CD4-positive, alpha-beta T cell (primary cell): ENCODE measurements at places on chromosomes 3 and 15.
A peak's percentile ranks its signal among the peaks of the same experiment; 100 is the strongest.

GRCh38 chr15:98772895-98773294 is 124.6 kb downstream of the IGF1R start:
- no peaks in the 10 kb centered on the region for H3K27me3 ChIP-seq
- peaks cover 19% of the 10 kb centered on the region for H3K4me1 ChIP-seq
- H3K27ac ChIP-seq: no peak overlapping the region

- H3K27me3 ChIP-seq: no peaks in the 10 kb centered on the region
- H3K4me1 ChIP-seq: peaks cover 89% of the 10 kb centered on the region
- H3K4me3 ChIP-seq: no peak overlapping the region
- no peak for DNase-seq
- H3K36me3 ChIP-seq: peaks cover 29% of the 10 kb centered on the region
Measured at GRCh38 chr3:51673181-51673801, 2.2 kb downstream of the TEX264 start.

DNA sequence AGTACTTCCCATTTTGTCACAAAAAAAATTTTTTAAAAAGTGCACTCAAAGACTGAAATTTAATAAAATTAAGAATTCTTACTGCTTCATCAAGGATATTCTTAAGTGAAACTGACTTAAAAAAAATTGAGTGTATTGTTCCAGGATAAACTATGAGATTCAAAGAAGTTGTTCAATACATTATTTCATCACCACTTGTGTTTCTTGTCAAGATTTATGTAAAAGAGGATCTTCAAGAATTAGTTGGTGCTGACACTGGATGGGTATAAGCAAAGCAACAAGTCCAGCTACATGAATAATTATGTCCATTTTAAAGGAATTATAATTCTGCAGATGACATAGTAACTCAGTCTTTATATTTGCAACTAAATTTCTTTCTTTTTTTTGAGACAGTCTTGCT is 4.3 kb upstream of the AP4E1 start:
- H3K4me3 ChIP-seq: no peak overlapping the region
- no peaks in the 10 kb centered on the region for H3K27me3 ChIP-seq
- DNase-seq: no peak
- H3K4me1 ChIP-seq: peaks cover 5% of the 10 kb centered on the region

- no peak for DNase-seq
- no peak overlapping the region for H3K27ac ChIP-seq
- H3K4me3 ChIP-seq: no peak overlapping the region
Measured at GRCh38 chr3:5214352-5214751, 26.8 kb downstream of the EDEM1 start.

DNA sequence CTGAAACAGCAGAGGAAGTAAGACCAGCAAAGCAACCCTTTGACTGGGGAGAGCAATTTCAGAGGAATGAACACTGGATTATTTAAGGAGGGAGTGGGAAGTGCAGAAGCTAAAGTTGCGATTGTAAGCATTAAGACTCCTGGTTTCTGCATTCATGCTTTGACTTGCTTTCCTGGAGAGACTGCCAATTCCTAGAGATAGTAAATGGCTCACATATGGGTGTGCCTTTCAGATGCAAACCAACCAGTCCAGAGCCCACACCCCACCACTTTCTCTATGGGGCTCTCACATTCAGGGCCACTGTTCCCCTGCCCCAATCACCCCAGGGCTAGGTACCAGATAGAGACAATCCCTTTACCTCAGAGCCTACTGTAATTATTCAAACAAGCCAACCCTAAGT is 200.9 kb upstream of the EIF1B start:
- no peak overlapping the region for H3K27ac ChIP-seq
- H3K36me3 ChIP-seq: no peaks in the 10 kb centered on the region
- H3K27me3 ChIP-seq: no peaks in the 10 kb centered on the region
- H3K4me3 ChIP-seq: no peak overlapping the region
- no peaks in the 10 kb centered on the region for H3K4me1 ChIP-seq

- H3K27ac ChIP-seq: no peak overlapping the region
- no peaks in the 10 kb centered on the region for H3K4me1 ChIP-seq
- no peaks in the 10 kb centered on the region for H3K27me3 ChIP-seq
Measured at GRCh38 chr3:40691452-40691861, 166.7 kb downstream of the ZNF621 start.

- no peaks in the 10 kb centered on the region for H3K27me3 ChIP-seq
- DNase-seq: no peak
- H3K36me3 ChIP-seq: no peaks in the 10 kb centered on the region
- no peaks in the 10 kb centered on the region for H3K4me1 ChIP-seq
Measured at GRCh38 chr3:23489300-23490158, 286.4 kb downstream of the UBE2E2 start.

- no peak overlapping the region for H3K27ac ChIP-seq
- no peaks in the 10 kb centered on the region for H3K4me1 ChIP-seq
- H3K36me3 ChIP-seq: no peaks in the 10 kb centered on the region
Measured at GRCh38 chr15:92083190-92083589, 229.7 kb downstream of the SLCO3A1 start.

DNA sequence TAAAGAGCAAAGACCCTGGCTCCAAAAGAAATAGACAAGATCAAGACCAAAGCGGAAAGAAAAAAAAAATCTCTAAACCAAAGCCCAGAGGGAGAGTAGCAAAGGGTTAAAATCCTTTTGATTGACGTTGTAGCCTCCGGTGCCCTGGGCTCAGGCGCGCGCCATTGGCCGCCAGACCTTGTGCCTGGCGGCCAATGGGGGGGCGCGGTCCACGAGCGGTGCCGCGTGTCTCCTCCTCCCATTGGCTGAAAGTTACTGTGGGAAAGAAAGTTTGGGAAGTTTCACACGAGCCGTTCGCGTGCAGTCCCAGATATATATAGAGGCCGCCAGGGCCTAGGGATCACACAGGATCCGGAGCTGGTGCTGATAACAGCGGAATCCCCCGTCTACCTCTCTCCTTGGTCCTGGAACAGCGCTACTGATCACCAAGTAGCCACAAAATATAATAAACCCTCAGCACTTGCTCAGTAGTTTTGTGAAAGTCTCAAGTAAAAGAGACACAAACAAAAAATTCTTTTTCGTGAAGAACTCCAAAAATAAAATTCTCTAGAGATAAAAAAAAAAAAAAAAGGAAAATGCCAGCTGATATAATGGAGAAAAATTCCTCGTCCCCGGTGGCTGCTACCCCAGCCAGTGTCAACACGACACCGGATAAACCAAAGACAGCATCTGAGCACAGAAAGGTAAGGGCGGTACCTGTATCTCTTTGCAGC is at the start of gene HES1:
TSS of gene HES1 (plus strand) at position 343 of the 713 bp plus-strand sequence. CDS start at position 576, 233 bp downstream.
- H3K27me3 ChIP-seq: peaks cover 63% of the 10 kb centered on the region
- peak within 1 kb of the TSS; percentile 47 for H3K4me3 ChIP-seq
- H3K4me1 ChIP-seq: peaks cover 56% of the 10 kb centered on the region
- H3K27ac ChIP-seq: no peak within 1 kb of the TSS

DNA sequence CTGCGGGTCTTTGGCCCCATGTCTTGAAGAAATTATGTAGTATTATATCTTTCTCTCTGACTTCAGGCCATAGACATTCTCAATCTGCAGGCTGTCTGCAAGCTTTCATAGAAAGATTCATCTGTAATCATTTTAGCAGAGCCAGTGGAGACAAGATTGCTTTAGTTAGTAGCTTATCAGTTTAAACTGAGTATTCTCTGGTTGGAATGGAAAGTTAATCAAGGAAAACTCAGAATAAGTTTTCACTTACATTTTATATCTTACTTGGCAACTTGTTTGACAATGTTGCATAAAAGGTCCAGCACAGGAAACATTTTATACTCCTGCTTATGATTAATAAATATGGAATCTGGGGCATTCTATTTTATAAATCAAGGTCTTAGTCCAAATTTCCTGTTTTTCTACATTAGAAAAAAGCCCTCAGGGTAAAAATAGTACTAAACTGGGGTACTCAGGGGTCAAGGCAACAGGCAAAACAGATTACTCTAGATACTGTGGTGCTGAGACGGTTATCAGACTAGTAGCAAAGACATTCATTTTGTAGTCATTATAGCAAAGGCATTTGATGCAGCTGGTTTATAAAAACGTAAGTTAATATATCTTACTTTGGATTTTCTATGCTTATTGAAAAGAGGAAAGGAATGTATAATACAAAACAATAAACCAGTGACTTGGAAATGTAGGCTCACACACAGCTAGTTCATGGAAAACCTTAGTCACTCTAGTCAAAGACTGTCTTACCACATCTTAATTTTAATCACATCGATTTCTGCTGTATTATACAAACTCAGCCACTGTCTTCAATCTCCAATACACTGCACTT is 45.2 kb upstream of the FILIP1L start:
- no peak overlapping the region for H3K27ac ChIP-seq
- DNase-seq: no peak
- peaks cover 4% of the 10 kb centered on the region for H3K36me3 ChIP-seq
- H3K4me3 ChIP-seq: no peak overlapping the region
- H3K4me1 ChIP-seq: no peaks in the 10 kb centered on the region

GRCh38 chr3:135576751-135577150 is 388.8 kb upstream of the PPP2R3A start:
- no peak overlapping the region for H3K4me3 ChIP-seq
- DNase-seq: no peak
- no peaks in the 10 kb centered on the region for H3K36me3 ChIP-seq
- no peaks in the 10 kb centered on the region for H3K27me3 ChIP-seq
- no peak overlapping the region for H3K27ac ChIP-seq

DNA sequence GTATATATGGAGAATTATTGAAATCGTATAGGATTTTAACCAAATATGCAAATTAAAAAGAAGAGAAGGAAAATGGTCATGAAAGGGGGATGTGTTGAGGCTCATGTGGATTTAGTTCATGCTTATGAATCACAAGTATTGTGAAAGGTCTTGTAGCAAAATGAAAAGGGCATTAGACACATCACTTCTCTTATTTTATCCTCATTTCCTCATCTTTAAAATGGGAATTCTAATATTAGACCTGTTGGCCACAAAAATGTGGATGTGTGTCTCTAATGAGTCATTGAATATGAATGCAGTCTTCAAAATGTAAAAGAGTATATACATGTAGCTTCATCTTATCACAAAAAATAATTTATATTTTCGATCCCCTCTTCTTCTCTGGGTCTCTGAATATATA is 14.9 kb upstream of the ALCAM start:
- peaks cover 37% of the 10 kb centered on the region for H3K27me3 ChIP-seq
- no peak for DNase-seq
- H3K4me1 ChIP-seq: peaks cover 8% of the 10 kb centered on the region
- no peak overlapping the region for H3K27ac ChIP-seq
- H3K4me3 ChIP-seq: no peak overlapping the region
- H3K36me3 ChIP-seq: no peaks in the 10 kb centered on the region

- H3K27me3 ChIP-seq: peaks cover 7% of the 10 kb centered on the region
- H3K27ac ChIP-seq: no peak overlapping the region
- H3K4me1 ChIP-seq: no peaks in the 10 kb centered on the region
- no peaks in the 10 kb centered on the region for H3K36me3 ChIP-seq
- DNase-seq: no peak
Measured at GRCh38 chr15:66024116-66024515, 154.8 kb downstream of the RAB11A start.

DNA sequence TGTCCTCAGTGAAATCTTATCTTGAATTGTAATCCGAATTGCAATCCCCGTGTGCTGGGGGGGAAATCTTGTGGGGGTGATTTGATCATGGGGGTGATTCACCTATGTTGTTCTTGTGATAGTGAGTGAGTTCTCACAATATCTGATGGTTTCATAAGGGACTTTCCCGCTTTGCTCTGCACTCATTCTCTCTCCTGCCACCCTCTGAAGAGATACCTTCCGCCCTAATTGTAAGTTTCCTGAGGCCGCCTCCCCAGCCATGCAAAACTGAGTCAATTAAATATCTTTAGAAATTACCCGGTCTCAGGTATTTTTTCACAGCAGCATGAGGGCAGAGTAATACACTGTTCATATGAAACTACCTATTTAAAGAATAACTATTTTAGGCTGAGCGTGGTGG is 304.1 kb upstream of the EPHA6 start:
- no peaks in the 10 kb centered on the region for H3K36me3 ChIP-seq
- DNase-seq: no peak
- no peaks in the 10 kb centered on the region for H3K27me3 ChIP-seq
- no peak overlapping the region for H3K4me3 ChIP-seq
- H3K27ac ChIP-seq: no peak overlapping the region

DNA sequence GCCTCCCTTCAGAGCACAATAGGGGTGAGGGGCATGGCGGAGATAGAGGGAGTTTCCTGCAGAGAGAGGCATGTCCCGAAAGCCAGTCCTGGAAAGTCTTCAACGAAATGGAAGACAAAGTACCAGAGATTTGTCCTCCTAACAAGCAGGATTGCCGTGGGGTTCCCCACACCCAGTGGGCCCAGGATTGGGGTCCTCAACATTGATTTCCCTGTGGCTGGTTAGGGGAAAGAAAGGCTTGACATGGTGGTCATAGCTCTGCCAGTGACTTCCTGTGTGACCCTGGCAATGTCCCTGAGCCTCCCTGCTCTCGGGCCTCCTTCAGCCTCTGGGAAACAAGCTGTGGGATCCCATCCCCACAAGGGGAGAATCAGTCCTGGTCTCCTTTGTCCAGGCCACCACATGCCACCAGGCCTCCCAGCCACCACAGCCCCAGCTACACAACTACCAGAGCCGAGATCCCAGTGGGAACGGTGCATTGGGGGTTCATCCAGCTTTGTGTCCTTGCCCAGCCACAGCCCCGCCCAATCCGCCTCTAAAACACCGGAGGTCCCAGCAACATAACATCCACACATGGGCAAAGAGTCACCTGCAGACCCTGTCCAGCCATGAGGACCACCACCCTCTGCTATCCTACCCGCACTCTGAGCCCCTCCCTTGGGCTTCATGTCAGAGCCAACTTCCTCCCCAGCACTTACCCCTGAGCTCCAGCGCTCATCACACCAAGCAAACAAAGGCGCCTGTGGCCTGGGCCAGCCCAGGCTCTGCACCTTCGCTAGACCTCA is 63.0 kb downstream of the ADAMTS17 start:
- no peak overlapping the region for H3K4me3 ChIP-seq
- no peak overlapping the region for H3K27ac ChIP-seq
- H3K4me1 ChIP-seq: no peaks in the 10 kb centered on the region
- no peak for DNase-seq
- H3K27me3 ChIP-seq: no peaks in the 10 kb centered on the region

DNA sequence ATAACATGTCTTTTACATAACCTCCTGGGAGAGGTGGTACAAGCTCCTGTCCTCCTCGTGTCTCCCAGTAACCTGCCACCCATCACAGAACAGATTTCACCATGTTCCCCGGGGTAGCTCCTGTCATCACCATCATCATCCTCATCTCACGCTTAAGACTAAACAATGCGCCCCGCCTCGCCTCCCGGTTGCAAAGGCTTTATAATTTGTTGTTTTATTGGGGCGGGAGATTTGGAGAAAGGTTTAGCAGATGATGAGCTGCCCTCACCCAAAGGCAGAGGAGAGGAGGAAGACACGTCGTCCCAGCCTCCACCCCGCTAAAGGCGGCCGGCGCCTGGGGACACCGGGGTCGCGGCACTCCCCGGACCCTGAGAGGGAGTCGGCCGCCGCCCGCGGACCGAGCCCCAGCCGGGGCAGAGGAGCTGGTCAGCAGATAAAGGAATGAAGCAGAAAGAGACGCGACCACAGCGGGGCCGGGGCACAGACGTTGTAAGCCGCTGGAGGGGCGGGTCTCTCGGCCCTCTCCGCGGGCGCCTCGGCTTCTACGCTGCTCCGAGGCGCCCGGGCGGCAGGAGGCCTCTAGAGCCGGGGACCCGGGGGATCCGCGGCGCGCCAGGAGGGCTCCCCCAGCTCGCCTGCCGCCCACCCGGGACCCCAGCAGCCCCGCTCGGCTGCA is 589 bp downstream of the HERC1 start:
- H3K36me3 ChIP-seq: no peaks in the 10 kb centered on the region
- H3K4me1 ChIP-seq: peaks cover 23% of the 10 kb centered on the region
- peak overlapping the region; percentile 92 for H3K4me3 ChIP-seq
- H3K27ac ChIP-seq: peak overlapping the region; percentile 93
